Glutamatergic neuron (in vitro differentiated cells): ENCODE measurements at places on chromosomes 6 and 20. TPM values are rescaled to one million over a fixed set of nuclear protein-coding genes. Genes with fewer than 3 reads are reported as not detected.

POLR1C gene
- 18.9 TPM for total RNA-seq

SMLR1 gene
- not detected for total RNA-seq

FGD2 gene
- not detected for total RNA-seq

SEMG1 gene
- not detected for total RNA-seq

OR2B3 gene
- not detected for total RNA-seq

MAPK13 gene
- 4.2 TPM for total RNA-seq

SRMS gene
- total RNA-seq: not detected

DNA sequence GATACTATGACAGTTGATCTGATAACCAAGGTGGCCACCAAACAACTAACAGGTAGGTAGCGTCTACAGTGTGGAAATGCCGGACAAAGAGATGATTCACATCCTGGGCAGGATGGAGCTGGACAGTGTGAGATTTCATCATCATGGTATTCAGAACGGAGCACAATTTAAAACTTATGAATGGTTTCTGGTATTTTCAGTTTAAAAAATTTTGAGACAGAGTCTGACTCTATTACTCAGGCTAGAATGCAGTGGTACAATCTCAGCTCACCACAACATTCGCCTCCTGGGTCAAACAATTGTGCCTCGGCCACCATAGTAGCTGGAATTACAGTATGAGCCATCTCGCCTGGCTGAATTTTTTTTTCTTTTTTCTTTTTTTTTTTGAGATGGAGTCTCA, 43.8 kb downstream of the CEP57L1 start:
- H3K36me3 ChIP-seq: no peaks in the 10 kb centered on the region
- H3K27ac ChIP-seq: no peak overlapping the region
- DNase-seq: no peak
- no peaks in the 10 kb centered on the region for H3K4me1 ChIP-seq

DNA sequence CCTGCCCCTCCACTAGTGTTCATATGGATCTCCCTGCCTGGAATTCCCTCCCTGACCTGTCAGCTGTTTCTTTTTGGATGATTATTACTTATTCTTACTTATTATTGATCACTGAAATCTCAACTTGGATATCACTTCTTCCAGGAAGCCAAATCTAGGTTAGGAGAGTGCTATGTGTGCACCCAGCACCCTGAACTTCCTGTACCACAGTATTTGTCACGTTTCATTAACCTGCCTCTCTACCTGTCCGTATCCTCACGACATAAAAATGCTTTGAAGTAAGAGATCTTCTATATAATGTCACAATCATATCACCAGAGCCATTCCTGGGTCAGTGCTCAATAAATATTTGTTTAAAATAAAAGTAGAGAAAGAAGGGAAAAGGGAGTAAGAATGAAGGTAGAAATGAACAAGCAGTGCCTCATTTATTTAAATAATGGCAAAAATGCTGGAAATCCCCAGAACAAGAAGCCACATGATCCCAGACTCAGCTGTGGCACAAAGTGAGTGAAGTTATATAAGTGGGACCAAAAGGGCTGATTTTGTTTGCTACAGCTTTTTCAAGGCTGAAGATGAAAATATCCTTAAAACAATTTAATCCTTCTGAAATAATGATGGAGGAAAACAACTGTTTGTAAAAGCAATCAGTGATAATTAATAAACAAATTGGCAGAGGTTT, 88.0 kb upstream of the MANEA start:
- no peaks in the 10 kb centered on the region for H3K27me3 ChIP-seq
- H3K4me3 ChIP-seq: no peak overlapping the region
- no peaks in the 10 kb centered on the region for H3K36me3 ChIP-seq
- H3K27ac ChIP-seq: no peak overlapping the region
- no peak for DNase-seq

DNA sequence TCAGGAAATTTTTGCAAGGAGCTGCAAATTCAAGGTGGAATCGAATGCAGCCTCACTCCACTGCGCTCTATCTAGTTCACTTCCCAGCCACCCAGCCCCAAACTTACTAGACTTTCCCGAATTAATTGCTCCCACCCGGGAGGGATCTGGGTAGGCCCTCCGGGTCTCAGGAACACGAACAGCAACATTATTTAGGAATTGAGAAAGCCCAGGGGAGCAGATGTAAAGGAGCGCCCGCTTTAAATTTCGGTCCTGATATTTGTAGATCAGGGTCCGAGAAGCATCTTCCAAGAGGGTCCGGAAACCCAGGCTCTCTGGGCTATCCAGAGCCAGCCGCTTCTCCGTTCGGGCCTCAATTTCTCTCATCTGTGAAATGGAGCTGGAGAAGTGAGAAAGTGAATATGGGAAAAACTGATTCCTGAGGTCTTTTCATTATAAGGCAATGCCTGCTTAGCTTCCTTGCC, 490 bp upstream of the ID1 start:
- no peaks in the 10 kb centered on the region for H3K36me3 ChIP-seq
- H3K27ac ChIP-seq: peak overlapping the region; percentile 92
- H3K4me3 ChIP-seq: peak overlapping the region; percentile 94
- no peak for DNase-seq
- H3K27me3 ChIP-seq: peaks cover 31% of the 10 kb centered on the region

DNA sequence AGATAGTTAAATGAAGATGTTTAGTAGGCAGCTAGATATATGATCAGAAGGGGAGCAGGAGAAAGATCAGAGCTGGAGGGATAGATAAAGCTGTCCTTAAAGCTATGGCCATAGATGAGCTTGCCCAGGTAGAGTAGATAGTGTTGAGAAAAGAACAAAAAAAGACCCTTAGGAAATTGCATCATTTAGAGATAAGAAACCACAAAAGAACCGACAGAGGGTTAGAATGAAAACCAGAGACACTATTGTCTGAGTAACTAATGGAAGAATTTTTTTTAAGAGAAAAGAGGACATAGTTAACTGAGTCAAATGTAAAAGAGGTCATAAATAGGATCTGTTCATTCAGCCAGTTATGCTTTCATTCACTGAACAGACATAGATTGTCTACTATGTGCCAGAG, 101.8 kb downstream of the TNFAIP3 start:
- no peaks in the 10 kb centered on the region for H3K4me1 ChIP-seq
- H3K36me3 ChIP-seq: no peaks in the 10 kb centered on the region
- H3K27me3 ChIP-seq: peaks cover 2% of the 10 kb centered on the region
- H3K4me3 ChIP-seq: no peak overlapping the region

DNA sequence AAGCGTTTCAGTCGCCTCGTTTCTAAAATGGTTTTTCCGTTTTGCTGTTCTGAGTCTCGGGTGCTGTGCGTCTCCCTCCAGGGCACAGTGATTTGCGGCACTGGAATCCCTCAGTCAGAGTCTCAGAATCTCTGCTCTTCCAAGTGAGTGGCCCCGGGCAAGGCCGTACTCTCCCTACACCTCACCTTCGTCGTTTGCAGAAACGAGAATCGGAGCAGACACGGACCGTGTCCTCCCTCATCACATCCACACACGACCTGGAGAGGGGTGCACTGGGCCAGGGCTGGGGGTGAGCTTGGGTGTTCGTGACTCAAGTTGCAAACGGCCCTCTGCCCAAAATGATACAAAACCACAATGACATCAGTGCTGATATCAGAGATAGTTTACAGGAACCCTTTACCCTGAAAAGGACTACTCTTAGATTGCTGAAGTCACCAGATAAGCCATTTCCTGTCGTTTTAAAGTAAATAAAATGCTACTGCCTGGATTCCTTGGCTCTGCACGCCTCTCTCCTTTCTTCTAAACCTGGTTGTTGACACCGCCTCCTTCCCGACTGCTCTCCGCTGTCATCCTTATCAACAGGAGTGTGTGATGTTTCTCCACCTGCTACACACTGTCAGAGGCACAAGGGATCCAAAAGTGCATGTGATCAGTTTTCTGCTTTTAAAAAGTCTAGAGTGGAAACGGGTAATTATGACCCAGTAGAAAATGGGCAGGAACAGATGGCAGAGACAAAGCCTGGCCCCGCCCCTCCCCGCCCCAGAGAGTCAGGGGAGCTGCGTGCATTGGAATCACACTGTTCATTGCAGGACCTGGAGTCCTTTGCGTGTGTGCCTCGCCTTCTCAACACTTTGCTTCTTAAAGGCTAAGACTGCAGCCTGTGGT, 38.4 kb downstream of the KIF25 start:
- H3K27me3 ChIP-seq: peaks cover 9% of the 10 kb centered on the region
- no peak overlapping the region for H3K27ac ChIP-seq
- H3K4me1 ChIP-seq: peaks cover 12% of the 10 kb centered on the region
- H3K4me3 ChIP-seq: peak overlapping the region; percentile 78

- H3K4me3 ChIP-seq: no peak overlapping the region
- no peaks in the 10 kb centered on the region for H3K36me3 ChIP-seq
- DNase-seq: no peak
- H3K27ac ChIP-seq: no peak overlapping the region
- no peaks in the 10 kb centered on the region for H3K4me1 ChIP-seq
- H3K27me3 ChIP-seq: no peaks in the 10 kb centered on the region
Measured at GRCh38 chr20:45583502-45583901, 4.4 kb upstream of the WFDC8 start.

GRCh38 chr6:7479801-7480266, 61.6 kb upstream of the DSP start:
- no peaks in the 10 kb centered on the region for H3K36me3 ChIP-seq
- H3K4me3 ChIP-seq: no peak overlapping the region
- DNase-seq: no peak
- H3K4me1 ChIP-seq: no peaks in the 10 kb centered on the region
- H3K27ac ChIP-seq: no peak overlapping the region

DNA sequence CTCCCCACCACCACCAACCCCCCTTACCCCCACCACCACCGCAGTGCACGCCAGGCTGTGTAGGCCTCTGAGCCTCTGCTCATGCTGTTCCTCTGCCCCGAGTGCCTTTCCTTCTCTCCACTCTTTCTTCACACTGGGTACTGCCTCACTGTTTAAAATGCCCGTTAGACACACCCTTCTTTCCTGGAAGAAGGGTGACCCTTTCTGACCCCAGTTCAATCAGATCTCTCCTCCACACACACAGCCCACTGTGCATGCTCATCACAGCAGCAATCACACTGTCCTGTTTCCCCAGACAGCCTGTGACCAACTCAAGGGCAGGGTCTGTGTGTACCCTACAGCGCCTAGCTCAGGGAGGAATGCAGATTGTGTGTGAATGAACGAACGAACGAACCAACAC, 10.0 kb downstream of the TMEM74B start:
- H3K27me3 ChIP-seq: peaks cover 11% of the 10 kb centered on the region
- no peak for DNase-seq
- H3K27ac ChIP-seq: no peak overlapping the region
- H3K36me3 ChIP-seq: peaks cover 11% of the 10 kb centered on the region

DNA sequence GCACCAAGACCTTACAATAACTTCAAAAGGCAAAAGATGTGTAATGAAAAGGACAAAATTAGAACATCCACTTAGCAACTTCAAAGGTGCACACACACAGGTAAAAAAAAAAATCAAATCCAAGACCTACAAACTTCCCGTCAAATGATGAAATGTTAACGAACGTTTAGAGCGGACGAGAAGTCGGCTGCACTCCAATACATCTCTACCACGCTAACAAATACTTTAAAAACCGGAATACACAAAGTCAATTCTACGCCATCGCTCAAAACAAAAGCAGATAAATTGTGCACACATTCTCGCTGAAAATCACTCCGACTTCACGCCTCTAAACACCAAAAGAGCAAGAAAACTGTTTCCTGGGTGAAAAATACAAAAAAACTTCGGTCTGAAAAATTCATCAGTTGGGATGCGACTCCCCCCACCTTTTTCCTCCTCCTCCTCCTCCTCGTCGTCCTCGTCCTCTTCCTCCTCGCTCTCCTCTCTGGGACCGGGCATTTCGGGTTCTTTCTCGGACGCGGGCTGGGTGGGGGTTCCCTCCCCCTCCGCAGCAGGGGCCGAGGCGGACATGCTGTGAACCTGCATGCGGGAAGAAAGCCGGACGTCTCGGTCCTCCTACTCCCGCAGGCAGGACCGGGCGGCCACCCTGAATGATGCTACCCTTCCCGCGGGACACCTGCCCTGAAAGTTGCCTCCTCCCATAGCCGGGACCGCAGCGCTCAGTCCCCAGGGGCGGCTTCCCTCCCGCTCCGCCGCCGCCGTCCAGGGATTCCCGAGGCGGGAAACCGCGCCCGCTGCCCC, 712 bp downstream of the DEK start:
- DNase-seq: no peak
- peaks cover 10% of the 10 kb centered on the region for H3K4me1 ChIP-seq
- H3K27me3 ChIP-seq: peaks cover 12% of the 10 kb centered on the region
- H3K36me3 ChIP-seq: no peaks in the 10 kb centered on the region
- peak overlapping the region; percentile 40 for H3K27ac ChIP-seq

GRCh38 chr6:107962723-107963122, 4.7 kb upstream of the SEC63 start:
- DNase-seq: no peak
- no peaks in the 10 kb centered on the region for H3K36me3 ChIP-seq
- no peak overlapping the region for H3K4me3 ChIP-seq
- no peaks in the 10 kb centered on the region for H3K4me1 ChIP-seq

- peaks cover 40% of the 10 kb centered on the region for H3K4me1 ChIP-seq
- no peak for DNase-seq
- H3K4me3 ChIP-seq: no peak overlapping the region
- no peak overlapping the region for H3K27ac ChIP-seq
Measured at GRCh38 chr6:111666847-111667246, 61.2 kb upstream of the TRAF3IP2 start.
